T-helper 1 cell treated with Interleukin-12 subunit alpha and Interleukin-12 subunit beta and Interleukin-4 antibody, amounts not matched to agents 30 ng/mL and 1 ng/mL, for 36 hours (primary cell): ENCODE measurements at places on chromosomes 2 and 18. TPM values are rescaled to one million over a fixed set of nuclear protein-coding genes. Genes with fewer than 3 reads are reported as not detected.

FOXI3 gene
- total RNA-seq: not detected in 2 replicates

EPB41L3 gene
- total RNA-seq: 2.8 and 2.9 TPM in 2 replicates

ECEL1 gene
- not detected in 2 replicates for total RNA-seq

STON1 gene
- 1.5 and 1.6 TPM in 2 replicates for total RNA-seq

CHRND gene
- not detected in 2 replicates for total RNA-seq

STARD6 gene
- total RNA-seq: 0.27 TPM in 1 of 2 replicates, not detected in the other
